ENCODE measurements at places on chromosomes 3 and 15.

GRCh38 chr15:50238255-50238654 is 27.3 kb downstream of the HDC start:
- DNase-seq, result no peak

DNA sequence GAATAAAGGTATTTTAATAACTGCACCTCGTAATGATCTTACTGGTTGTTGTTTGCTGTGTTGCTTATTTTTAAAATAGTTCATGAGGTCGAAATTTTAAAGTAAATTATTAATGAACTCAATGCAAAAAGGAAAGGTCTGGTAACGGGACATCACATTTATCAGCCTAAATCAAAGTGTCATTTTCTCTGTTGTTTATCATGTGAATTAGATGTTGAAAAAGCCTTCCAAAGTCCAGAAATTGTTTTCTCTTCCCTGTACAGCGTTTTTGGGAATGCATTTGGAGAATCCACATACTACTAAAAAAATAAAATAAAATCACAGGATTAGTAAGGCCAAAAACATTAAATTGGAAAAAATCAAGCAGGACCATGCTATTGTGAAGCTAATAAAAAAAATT is 339.2 kb upstream of the NECTIN3 start:
- no peak for DNase-seq

DNA sequence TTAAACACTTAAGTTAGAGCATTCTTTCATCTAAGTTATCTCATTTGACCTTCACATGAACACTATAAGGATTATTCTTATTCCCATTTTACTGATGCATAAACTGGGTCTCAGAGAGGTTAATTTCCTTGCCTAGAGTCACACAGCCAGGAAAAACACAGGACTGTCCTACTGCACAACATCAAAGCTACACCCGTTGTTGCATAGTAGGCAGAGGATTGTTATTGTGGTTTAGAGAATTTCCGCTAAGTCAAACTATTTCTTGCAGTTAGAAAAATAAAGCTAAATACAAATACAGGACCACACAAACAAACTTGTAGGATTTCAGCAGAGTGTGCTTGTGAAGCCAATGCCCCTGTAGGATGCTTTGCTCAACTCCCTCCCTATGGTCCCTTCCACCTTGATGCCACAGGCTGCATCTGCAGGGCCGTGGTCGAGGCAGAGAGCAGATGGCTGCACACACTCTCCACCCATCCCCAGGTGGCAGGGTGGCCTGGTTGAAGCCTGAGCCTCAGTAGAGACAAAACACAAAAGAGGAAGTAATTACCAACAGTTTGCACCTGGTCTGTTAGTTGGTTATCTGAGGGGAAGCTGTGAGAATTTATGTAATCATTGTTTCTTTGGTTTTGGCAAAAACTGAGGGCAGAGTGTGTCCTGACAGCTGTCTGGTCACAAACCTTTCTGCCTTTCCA is 41.1 kb upstream of the SKOR1 start:
- DNase-seq, result peak; percentile 27

GRCh38 chr3:32398531-32398930 is 6.9 kb downstream of the CMTM7 start:
- no peak for DNase-seq

DNA sequence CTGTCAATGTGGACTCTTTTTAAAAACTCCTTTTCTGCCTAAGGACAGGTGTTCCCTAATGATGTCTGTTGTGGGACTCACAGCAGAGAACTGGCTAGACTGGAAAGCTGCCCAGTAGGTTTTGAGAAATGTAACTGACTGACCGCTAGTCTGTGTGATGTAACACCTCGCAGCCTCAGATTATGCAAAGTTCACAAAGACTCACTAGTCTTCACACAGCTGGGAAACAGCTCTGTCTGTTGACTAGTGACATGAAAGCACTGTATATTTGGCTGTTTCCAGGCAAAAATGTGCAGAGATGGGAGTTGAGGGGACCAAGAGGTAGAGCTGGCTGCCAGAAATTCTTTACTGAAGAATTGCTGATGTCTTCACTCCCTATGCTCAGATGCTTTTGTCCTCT is 10.3 kb downstream of the PDZRN3 start:
- no peak for DNase-seq

- no peak for DNase-seq
These were observed 21.8 kb downstream of the SHC4 start for GRCh38 chr15:48941904-48942303.

DNA sequence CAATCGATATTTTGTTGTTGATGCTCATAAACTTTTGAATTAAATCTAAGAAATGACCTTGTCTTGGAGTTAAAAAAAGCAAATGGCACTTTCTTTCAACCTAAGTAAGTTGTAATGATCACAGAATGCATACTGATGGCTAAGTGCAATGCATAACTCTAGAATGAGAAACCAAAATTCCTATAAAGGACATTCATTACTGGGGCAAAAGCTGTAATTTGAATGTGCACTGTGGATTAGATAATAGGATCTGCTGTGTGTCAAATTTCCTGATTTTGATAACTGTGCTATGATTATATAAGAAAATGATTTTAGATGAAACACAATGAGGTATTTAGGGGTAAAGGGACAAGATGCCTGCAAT is 14.3 kb downstream of the SIAH2 start:
- DNase-seq, result no peak

GRCh38 chr3:192061426-192061825 is 600.5 kb downstream of the PYDC2 start:
- no peak for DNase-seq

GRCh38 chr15:94075349-94075748 is 156.0 kb upstream of the MCTP2 start:
- DNase-seq, result peak; percentile 55

- no peak for DNase-seq
These were observed 148.4 kb downstream of the B3GALNT1 start for GRCh38 chr3:160956785-160957184.

DNA sequence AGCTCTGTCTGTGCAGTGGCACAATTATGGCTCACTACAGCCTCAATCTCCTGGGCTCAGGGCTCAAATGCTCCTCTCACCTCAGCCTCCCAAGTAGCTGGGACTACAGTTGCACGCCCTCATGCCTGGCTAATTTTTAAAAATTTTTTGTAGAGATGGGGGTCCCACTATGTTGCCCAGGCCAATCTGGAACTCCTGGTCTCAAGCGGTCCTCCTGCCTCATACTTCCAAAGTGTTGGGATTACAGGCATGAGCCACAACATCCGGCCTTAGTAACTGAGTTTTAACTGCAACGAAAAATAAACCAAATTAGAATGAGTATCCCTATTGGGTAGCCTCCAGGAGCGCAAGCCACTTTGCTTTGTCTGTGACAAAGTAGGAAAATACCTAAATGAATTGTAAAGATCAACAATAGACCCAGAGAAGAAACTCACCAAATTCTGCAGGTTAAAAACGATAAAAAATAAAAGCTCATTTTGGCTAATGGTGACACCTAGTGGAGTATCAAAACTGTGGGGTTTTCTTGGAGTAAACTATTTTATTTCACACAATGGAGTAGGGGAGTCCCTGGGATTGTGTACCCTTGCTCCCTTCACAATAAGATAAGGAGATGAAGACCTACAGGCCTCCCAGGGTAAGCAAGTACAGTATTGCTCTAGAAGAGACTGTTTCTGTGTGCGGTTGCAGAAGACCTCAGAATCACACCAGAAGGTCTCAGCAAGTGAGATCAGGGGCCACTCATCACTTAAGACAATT is 21.0 kb upstream of the CA12 start:
- peak; percentile 60 for DNase-seq

DNA sequence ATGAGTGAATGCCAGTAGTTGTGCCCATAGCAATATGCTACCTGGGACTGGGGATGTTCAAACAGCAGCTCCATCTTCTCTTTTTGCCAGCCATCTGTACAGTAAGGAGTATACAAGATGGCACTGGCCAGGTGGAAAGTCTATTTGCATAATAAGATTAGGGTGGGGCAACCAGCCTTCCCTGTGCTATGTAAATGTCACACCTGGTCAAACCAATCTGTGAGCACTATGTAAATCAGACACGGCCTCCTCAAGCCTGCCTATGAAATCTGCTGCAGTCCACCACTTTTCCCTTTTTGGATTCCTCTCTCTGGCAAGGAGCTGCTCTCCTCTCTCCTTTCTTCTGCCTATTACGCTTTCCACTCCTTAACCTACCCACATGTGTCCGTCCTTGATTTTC is 53.0 kb downstream of the C3orf80 start:
- no peak for DNase-seq

DNA sequence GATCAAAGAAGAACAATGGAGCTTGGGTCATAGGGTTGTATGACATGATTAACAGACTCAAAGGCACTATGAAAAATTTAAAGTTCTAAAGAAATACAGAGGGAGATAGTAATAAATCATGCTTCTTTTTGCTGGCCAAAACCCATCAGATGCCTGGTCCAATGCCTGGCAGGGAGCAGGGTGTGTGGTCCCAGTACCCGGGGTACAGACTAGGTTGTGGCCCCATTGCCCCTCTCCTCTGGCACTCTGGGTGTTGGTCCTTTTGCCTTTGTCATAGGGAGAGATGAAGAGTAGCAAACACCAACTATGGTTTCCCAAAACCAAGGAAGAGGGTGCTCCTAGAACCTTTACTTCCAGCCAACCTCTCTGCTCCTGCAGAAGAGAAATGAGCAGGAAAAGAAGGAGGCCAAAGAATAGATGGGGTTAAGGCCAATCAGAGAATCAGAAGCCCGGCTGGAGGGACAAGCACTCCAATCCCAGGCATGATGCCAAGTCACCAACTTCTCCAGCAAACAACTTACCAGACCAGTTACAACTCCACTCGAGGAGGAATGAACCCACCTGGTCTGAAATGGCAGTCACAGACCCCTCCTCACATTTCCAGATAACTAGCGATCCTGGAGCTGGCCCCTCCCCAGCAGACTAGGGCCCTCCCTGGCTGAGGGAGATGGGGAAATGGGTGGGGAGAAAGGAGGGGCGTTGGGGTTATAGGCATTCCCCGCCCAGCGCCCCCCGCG is 1.8 kb downstream of the IGDCC3 start:
- no peak for DNase-seq

GRCh38 chr3:99473321-99473751 is 165.1 kb upstream of the COL8A1 start:
- no peak for DNase-seq

GRCh38 chr15:90360746-90361145 is 8.7 kb downstream of the ZNF774 start:
- no peak for DNase-seq

GRCh38 chr15:72540606-72541237 is 66.6 kb downstream of the ARIH1 start:
- DNase-seq, result no peak

GRCh38 chr15:64337761-64338160 is 18.2 kb downstream of the CSNK1G1 start:
- no peak for DNase-seq

DNA sequence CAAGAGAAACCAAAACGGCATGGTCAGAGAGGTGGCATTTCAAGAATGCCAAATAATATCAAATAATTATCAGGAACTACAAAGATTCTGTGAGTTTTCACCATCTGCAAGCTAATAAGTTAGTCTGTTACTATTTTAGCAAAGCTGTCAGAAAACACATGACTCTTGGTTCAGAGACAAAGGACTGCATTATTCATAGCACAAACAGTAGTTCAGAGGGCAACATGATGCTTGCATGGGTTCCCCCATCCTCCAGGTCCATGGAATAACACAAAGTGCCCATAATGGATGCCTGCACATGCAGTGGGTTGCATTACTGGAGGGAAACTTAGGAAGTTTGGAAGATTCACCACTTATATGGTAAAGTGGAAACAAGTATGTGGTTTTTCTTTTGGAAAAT is 228.8 kb upstream of the ALCAM start:
- no peak for DNase-seq

DNA sequence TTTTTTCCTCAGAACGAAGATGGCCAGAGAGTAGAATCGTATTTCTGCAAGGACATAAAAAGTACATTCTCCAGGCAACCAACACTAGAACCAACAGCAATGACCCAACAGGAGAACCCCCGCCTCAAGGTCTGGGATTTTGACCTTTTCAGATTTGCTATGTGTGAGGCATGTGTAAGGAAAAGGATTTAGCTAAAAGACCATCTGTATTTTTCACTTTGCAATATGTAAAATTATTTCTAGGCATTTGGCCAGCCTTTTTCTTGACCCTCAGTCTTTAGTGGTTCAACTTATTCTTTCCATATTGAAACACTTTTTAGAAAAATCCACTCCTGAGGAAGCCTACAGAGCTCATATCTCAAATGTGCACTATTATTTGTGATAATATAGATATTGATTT is 219.2 kb upstream of the GOLGA6L4 start:
- no peak for DNase-seq

DNA sequence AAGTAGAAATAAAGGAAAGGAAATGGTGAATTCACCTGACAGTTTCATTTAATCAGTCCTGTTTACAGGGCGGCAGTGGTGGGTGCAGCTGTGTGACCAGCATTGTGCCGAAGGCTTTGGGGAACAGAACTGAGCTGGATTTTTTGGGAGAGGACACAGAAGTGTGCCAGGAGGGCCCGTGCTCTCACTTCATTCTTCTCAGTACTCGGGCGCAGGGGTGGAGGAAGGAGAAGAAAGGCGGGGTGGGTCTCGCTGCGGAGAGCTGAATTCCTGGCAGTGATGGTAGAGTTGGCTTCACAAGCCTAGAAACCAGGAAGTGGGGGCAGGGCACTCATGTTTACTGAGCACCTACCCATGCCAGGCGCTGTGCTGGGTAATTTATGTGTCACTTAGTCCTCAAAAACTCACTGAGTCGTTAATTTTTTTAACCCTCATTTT is 64.6 kb downstream of the CRTC3 start:
- no peak for DNase-seq

DNA sequence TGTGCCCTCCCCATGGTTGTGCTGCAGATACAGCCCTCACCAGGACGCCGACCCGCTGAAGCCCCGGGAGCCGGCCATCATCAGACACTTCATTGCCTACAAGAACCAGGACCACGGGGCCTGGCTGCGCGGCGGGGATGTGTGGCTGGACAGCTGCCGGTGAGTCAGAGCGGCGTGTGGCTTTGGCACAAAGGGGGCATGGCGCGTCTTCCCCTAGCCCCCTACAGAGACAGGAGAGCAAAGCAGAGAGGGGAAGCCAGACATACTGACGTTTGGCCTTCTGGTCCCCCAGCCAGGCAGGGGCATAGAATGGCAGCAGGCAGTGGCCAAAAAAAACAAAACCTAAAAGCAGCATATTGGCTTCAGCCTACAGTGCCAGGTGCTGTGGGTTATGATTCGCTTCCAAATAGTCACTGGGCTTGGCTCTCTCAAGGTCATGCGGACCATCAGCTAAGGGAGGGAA is 64.0 kb downstream of the MESD start:
- peak; percentile 10 for DNase-seq

DNA sequence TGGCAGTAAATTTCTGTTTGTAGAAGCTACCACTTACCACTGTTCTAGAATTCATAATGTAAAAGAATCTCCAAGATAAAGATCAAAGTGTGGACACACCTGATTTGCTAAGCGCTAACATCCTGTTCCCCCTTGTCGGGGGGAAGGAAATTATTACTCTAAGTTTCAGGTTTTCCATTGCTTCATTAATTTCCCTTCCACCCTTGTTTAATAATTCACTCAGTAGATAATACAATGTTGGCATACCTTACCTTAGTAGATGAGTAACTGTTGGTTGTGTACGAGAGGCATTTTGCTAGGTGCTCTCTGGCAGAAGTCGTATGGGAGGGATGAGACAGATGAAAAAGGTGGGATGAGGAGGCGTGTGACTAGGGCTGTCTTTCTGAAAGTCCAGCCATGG is 641.2 kb upstream of the ARRDC4 start:
- DNase-seq, result no peak

GRCh38 chr3:46867550-46867898 is 4.3 kb upstream of the MYL3 start:
- DNase-seq, result no peak

- no peak for DNase-seq
These were observed 348.8 kb downstream of the CGGBP1 start for GRCh38 chr3:87710028-87710427.
